ENCODE measurements at places on chromosomes 7 and 10. TPM values are rescaled to one million over a fixed set of nuclear protein-coding genes. Genes with fewer than 3 reads are reported as not detected.

The SPAM1 gene
- total RNA-seq: not detected

The ALDH18A1 gene
- total RNA-seq: 96.8 TPM

The CDK5 gene
- 21.6 TPM for total RNA-seq

The IFIT1B gene
- not detected for total RNA-seq

The ITPRID1 gene
- total RNA-seq: not detected

The CASTOR2 gene
- total RNA-seq: 7.2 TPM

The FERD3L gene
- not detected for total RNA-seq

The CSTF2T gene
- 15.5 TPM for total RNA-seq

The EMX2 gene
- total RNA-seq: 2.2 TPM

The HOXA11 gene
- 12.4 TPM for total RNA-seq

The CHRM2 gene
- total RNA-seq: 2.2 TPM

The MOGAT3 gene
- total RNA-seq: not detected

The SMARCD3 gene
- total RNA-seq: 35.7 TPM

The PDK4 gene
- total RNA-seq: 0.12 TPM

Data from uterine smooth muscle cell (primary cell).